GM12892 (cell line): ENCODE measurements at places on chromosomes 6 and 20.

GRCh38 chr6:37713529-37714119 is 15.9 kb upstream of the MDGA1 start:
- no peak for DNase-seq

DNA sequence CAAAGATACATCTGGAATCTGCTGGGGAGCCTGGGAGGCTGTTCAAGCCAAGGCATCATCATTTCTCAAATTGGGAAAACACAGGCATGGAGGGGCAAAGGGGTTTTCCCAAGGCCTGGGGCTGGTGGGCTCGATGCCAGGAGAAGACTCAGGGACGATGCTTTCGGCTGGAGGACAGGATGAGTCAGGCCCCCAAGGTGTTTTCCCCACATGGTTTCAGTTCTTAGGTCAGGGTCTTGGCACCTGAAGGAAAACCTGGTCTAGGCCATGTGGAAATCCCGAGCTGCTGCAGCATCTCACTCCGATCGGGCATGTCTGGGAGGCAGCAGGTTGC is 348.1 kb downstream of the CDC5L start:
- no peak for DNase-seq

GRCh38 chr6:138795809-138796603 is at the start of gene ECT2L:
Gene ECT2L (plus strand): TSS chr6:138796087. CDS start chr6:138813275, 17,188 bp downstream.
- DNase-seq: no peak

DNA sequence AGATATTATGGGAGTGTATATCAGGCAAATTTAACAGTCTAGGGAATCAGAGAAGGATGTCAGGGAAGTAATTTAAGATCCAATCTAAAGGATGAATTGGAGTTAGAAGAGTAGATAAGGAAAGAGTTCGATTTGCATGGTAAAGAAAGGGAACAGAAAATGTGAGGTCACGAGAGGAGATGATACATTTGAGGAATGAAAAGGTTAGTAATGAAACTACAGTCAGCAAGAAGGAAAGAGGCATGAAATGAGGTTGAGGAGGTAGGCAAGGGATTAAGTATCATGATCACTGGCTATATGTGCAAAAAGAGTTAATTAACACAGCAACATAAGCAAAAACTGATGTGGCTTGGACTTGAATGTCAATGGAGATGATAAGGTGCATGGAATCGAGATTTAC is 22.4 kb downstream of the ZNF318 start:
- DNase-seq: no peak

DNA sequence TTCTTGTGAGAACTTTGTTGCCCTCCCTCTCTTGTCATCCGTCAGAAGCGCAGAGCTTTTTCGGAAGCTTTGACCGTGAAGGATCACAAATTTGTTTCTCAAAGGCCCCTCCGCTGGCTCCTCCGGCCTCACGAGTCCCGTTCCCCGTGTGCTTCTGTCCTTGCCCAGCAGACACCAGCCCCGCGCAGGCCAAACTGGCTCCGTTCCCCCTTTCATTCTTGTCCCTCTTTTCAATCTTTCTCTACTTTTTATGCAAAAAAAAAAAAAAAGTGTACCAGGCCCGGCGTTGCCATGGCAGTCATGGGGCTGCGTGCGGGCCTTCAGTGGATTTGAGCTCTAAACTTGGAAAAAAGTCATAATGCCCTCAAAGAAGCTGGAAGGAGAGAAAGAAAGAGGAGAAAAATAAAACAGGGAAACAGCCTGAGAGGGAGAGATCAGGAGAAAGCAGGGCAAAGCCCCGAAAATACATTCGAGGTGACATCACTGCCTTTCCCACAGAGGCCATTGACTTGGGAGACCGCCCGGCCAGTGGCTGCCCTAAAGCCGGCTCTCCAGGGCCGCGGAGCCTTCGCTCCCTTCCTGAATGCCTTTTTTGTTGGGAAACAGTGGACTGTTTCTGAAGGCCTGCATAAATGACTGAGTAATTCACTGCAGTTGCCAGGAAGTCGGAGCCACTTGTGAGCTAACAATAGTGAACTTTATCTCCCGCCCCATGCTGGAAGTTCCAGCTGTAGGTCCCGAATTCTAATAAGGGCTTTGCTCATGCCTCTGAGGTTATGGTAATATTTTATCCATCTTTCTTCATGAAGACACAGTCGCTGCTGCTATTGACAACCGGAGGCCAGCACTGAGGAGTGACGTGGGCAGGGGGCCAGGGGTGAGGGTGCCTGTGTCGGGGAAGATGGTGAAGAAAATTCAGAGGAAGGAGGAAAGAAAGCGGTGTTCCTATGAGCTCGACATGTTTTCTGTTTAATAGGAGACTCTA is 670.9 kb downstream of the QKI start:
- DNase-seq: no peak

GRCh38 chr6:53546281-53546680 is 1.4 kb upstream of the GCLC start:
- no peak for DNase-seq

- DNase-seq: no peak
These were observed 39.2 kb downstream of the LIN28B start for GRCh38 chr6:104995989-104996617.

DNA sequence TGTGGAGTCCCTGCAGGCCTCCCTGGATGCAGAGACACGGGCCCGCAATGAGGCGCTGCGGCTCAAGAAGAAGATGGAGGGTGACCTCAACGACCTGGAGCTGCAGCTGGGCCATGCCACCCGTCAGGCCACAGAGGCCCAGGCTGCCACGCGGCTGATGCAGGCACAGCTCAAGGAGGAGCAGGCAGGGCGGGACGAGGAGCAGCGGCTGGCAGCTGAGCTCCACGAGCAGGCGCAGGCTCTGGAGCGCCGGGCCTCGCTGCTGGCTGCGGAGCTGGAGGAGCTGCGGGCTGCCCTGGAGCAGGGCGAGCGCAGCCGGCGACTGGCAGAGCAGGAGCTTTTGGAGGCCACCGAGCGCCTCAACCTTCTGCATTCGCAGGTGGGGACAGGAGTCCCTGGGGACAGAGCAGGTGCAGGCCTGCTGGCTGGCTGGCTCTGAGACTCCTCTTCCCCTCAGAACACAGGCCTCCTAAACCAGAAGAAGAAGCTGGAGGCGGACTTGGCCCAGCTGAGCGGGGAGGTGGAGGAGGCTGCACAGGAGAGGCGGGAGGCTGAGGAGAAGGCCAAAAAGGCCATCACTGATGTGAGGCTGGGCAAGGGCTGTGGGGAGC is 44.7 kb downstream of the MYH7B start:
- DNase-seq: no peak

GRCh38 chr20:53855733-53856132 is 214.7 kb downstream of the BCAS1 start:
- DNase-seq: no peak

DNA sequence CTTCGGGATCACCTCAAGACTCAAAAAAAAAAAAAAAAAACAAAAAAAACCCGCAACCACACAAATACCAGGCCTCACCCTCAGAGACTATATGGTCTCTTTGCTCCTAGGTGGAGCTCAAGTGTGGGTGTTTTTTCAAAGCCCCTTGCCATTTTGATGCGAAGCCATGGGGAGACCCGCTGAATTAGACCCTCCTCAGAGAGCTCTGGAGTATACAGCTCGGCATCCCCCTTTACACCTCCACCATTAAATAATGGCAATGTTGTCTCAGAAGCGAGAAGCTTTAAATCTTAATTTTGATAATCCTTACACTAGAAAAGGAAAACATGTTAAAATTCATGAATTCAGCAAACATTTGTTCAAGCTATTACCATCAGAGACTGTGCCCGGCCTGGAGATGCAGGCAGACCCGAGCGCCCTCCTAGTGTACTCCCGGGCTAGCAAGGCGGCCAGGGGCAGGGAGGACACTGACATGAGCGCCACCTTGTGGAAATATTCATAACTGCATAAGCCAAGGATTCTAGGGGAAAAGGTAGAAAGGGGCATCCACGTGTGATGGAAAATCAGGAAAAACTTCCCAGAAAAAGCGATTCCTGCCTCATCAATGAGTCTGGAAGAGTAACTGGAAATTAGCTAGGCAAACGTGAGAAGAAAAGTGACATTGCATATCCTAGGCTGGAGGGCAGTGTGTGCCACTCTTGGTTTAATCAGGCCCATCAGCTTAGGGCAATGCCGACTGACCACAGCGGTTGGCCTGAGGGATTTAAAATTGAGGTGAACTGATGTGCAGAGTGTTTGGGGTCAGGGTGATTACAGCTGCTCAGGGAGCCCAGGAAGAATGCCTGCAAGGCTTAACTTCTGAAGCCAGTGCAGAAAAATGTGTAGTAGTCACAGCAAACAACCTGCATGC is 72.5 kb downstream of the B3GAT2 start:
- DNase-seq: peak; percentile 51

DNA sequence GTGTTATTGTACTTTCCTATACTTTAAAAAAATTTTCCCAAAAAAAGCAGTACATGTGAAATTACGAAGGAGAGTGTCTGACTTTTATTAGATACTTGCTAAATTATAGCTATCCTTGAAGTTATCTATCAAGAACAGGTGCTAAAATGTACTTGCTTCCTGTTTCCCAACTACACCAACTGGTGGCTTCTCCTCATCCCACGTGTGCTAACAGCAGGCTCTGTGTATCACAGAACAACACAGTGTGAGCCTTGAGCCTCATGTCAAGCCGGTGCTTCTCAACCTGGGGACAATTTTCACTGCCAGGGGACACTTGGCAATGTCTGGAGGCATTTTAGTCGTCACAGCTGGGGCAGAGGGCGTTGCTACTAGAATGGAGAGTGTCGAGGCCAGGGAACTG is 36.2 kb upstream of the CDYL start:
- no peak for DNase-seq

- DNase-seq: no peak
These were observed 7.4 kb upstream of the SLC52A3 start for GRCh38 chr20:775679-776135.

GRCh38 chr6:3376893-3377535 is 79.8 kb downstream of the SLC22A23 start:
- no peak for DNase-seq

GRCh38 chr20:38130687-38131587 is 34.1 kb downstream of the TGM2 start:
- no peak for DNase-seq
